Kidney tubule cell (primary cell): ENCODE measurements at places on chromosomes 11 and 22.

DNA sequence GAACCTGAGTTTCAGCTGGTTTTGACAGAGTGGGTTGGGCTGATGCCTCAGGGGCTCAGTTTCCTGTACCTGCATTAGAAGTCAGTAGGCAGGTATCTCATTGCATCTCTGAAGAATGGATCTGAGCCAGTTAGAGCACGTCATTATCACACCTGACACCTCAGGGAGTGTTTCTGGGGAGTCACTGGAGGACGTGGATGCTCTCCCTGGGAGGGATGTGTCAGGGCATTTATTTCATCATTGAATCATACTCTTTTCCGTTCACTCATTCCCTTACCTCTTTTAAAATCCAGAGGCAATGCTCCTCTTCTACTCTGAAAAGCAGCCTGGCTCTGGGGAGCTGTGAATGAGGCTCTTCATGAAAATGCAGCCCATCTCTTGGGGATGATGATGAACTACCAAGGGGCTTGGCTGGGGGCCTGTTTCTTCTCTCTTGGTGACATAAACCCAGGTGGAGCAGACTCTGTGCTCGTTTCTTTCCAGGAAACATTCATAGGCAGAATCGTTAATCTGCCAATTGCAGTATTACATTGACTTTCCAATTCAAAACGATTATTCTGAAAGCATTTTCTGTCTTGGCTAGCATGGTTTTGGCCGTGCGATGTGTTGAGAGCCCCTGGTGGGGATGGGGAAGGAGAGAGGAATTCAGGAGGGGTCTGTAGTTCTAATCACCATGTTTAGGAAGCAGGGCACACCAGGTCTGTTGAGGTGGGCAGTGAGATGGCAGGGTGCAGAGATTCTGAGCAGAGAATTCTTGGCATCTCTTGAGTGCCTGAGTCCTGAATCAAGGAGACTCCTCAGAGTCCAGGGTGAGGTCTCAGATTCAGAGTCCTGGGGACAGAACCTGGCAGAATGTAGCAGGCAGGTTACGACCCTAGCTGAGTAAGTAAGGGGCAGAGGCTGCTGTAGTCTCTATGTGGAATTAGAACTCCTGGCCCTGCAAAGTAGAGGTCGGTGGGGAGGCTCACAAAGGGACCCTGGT, 12.6 kb downstream of the PARVA start:
- DNase-seq: peak; percentile 12

- DNase-seq: no peak
Observed at GRCh38 chr11:111796696-111797095, 30.5 kb upstream of the PPP2R1B start.

DNA sequence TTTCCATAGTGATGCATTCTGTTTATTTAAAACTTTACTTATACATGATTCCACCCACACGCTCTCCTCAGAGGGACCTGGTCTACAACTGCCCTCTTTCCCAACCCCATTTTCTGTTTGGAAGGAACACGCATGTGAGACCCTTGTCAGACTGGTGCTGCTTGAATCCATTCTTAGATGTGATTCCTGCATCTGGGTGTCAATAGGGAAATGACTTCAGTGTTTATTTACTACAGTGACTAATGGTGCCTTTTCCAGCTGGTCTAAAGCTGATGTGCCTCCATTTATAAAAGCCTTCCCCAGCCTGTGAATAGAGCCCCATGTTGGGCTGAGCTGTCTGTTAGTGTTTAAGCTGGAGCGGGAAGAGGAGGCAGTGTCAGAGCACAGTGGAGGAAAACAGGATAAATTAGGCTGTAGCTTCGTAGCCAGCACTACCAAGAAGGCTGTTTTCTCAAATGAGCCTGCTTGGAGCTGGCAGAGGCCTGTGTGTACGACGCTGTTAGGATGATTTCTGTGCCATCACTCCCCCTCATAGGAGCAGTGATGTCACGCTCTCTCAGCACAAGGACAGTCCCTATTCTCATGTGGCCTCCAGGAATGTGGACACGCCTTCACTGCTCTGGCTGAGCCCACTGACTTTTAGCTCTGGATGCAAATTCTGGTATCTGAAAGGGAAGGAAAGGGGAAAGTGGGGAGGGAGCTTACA, 18.9 kb upstream of the C11orf96 start:
- peak; percentile 30 for DNase-seq

- DNase-seq: no peak
Observed at GRCh38 chr22:48853627-48854240, 973.9 kb downstream of the BRD1 start.

DNA sequence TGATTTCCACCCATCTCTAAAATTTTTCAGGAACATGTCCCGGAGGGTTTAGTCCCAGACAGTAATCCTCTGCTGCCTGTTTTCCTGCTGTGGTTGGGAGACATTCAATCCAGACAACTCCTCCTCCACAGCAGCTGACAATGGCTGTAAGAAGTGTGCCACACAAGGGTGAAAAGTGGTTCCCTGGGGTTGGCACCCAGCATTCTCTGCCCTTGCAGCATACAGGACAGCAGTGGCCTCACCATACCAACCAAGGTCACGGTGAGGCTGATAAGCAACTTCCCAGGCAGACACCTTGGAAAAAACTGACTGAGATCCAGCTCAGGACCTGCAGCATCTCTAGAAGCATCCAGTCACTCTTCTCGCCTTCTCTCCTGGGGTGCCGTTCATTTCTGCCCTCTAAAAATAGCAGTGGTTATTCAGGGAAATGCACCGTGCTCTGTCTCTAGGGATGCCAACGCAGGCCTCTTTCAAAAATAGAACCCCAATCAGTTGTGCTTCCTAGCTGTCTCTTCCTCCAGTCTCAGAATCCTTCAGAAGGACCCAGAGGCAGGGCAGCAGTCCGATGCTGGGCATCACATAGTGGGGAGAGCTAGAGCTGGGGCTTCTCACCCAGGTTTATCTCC, 241.0 kb downstream of the TENM4 start:
- DNase-seq: no peak

DNA sequence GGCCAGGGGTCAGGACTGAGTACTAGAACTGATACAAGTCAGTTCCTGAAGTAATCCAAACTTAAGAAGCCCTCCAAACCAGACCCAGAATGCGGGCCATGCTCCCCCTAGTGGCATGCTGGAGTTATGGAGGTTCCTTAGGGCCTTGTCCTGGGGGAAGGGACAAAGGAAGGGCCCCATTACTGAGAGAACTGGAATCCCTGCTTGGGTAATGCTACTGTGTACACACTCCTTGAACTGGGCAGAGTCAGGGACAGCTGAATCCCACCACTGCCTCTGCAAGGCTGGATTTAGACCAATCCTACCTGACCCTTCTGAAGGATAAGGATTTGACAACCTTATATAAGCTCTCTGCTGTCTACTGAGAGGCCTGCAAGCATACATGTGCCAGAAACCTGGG, 97.3 kb upstream of the AKIP1 start:
- peak; percentile 86 for DNase-seq

DNA sequence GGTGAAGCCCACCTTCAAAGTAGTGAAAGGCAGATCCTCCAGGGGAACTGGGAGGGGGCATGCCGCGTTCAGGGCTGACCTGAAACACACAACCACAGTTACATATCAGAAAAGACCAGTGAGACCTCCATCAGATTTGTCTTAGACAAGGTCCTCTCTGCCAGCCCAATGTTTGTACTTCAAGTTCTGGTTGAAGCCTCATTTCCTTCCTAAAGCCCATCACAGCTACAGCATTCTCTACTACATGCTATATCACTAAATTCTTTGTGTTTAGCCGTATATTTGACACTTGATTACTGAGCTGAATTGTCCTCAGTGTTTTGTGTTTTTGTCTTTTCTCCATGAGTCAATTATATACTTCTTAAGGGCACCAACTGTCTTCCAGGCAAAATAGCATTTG, 40.1 kb downstream of the PI4KA start:
- DNase-seq: no peak

DNA sequence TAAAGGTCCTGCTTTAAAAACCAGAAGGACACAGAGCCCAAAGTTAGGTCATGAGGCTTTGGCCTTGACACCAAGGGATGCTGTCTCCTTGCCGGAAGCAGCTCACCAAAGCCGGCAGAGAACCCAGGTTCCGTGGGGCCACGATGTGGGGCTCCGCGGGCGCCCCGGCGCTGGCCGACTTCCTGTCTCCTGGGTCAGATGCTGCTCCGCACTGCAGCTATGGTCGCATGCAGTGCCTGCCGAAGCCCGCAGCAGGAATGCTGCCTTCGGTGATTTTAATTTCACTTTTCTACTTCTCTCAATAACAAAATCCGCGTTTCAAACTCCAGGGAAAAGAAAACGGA, 454 bp upstream of the OTUB1 start:
- DNase-seq: no peak

GRCh38 chr11:12769834-12770345, 95.7 kb downstream of the TEAD1 start:
- peak; percentile 93 for DNase-seq

DNA sequence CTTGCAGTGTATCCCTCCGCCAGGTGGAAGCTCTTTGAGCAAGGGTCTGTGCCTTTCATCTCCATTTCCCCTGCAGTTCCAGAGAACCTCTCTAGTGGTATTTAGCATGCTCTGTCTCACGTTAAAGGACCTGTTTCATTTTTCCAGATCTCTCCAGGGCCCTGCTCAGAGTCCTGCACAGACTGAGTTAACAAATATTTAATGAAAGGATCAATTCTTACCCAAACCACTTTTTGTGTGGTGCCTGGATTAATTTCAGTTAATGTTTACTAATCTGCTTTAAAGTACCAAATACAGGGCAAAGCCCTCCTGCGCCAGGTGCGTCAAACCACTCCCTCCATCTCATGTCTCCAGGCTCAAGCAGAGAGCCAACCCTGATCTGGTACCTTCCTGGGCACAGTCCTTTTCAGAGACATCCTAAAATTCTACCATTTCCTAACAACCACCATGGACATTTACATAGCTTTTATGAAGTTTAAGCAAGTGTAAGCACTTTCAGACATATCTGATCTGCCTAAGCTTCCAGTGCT, 18.7 kb upstream of the ACER3 start:
- DNase-seq: no peak

DNA sequence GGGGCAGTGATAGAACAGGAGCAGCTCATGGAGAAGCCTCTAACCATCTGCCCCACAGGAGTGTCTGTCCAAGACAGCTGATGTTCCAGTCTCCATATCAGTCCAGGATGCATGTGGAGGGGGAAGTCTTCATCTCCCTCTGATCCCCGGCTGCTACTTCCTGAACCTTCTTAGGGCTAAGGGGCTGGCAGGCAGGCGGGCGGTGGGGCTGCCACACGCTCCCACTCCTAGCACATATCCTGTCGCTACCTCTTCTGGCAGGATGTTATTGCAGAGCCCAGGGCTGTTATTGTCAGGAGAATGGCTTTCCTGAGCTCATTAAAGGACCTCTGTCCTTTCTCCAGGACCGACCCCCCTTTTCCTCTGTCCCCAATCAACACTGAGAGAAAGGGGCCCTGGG, 25.4 kb downstream of the LRRC55 start:
- DNase-seq: no peak

DNA sequence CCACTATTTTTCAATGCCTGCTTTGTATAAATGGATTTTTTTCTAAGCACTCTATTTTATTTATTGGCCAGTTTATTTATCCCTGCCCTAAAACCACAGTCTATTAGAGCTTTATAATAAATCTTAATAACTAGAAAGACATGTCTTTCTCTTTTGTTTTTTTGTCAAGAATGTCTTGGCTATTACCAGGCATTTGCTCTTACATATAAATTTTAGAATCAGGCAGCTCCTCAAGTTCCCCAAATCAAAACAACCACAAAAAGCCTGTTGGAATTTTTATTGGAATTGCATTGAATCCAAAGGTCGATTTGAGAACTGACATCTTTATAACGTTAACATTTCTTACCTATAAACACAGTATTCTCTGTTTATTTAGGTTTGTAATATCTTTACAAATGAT, 85.8 kb upstream of the SC5D start:
- DNase-seq: no peak

- no peak for DNase-seq
Observed at GRCh38 chr11:10914050-10914449, 56.2 kb upstream of the ZBED5 start.

DNA sequence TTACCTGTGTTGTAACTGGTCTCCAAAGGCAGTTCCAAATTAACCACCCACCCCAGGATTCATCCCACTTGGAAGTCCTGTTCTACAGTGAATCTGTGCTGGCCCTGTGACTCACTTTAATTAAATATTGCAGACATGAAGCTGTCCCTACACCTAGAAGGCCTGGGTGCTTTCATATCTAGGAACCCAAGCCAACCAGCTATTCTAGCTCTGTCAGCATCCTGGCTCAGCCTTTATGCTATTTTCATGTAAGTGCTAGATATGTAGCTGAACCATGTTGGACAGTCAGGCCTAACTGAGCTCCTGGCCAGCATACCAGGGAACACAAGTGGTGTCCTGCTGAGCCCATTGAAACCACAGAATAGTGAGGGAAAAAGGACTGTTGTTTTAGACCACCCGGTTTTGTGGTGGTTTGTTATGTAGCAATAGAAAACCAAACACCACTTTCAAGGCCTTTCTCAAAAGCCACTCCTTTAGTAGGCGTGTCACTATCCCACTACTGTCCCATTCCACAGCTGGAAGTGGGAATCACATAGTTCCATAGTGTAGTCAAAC, 30.3 kb downstream of the CNTF start:
- DNase-seq: no peak

DNA sequence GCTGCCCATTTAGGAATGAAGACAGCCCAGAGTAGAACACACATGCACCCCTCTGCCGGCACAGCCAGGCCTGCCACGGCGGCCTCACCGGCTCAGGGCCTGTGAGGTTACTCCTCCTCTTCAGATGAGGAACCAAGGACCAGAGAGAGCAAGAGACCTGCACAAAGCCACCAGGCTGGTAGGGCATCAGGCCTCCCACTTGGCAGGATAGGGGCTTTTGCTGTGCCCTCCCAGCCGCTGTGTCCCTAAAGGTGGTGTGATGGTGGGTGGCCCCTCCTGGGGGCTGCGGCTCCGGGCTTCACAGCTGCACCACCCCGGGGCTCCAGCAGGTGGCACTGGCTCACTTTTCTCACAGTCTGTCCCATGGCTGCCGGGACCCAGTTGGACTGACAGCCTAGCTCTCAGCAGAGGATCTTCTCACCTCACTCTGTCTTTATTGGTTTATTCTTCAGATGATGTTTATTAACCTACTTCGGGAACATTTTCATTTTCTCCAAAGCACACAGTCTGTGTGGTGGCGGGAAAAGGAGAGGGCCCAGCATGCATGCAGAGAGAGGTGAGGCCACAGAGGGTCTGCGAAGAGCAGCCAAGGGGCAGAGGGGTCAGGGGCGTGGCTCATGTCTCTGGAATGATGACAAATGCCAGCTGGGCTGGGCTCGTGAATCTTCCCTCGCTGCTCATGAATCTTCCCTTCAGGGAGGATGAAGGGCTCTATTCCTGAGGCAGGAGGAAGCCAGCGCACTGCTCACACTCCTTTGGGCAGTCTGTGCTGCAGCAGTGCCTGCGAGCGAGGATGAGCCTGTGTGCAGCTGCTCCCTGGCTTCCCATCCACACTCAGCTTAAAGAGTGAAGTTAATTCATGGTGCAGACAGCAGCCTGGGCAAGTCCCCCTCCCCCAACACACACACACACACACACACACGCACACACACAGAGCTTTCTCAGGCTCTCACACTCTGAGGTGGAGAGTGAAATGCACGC, 101.1 kb upstream of the PITPNB start:
- DNase-seq: peak; percentile 58

DNA sequence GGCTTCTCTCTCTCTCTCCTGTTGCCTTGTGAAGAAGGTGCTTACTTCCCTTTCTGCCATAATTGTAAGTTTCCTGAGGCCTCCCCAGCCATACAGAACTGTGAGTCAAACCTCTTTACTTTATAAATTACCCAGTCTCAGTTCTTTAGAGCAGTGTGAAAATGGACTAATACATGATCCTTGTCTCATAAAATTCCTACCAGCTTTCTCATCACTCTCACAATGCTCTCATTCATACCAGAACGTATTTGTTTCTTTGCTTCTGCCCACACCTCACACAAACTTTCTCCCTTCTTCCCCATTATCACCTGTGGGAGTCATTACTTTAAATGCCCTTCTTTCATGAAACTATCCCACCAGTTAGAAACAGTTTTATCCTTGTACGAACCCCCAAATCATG, 62.7 kb upstream of the ARHGAP42 start:
- DNase-seq: peak; percentile 62
